Brain (organoid and tissue), 16 donors: ENCODE measurements at places on chromosomes 5 and 9. TPM values are rescaled to one million over a fixed set of nuclear protein-coding genes. Genes with fewer than 3 reads are reported as not detected.

CTNNA1 gene
- 185 TPM for polyA plus RNA-seq

F12 gene
- polyA plus RNA-seq: 3.7 TPM

DND1 gene
- 0.48 TPM for polyA plus RNA-seq

FAT2 gene
- polyA plus RNA-seq: 0.03 TPM

HAVCR1 gene
- polyA plus RNA-seq: not detected

CD72 gene
- polyA plus RNA-seq: 2.0 TPM

FGF10 gene
- not detected for polyA plus RNA-seq
